ENCODE measurements at places on chromosomes 5 and 9. TPM values are rescaled to one million over a fixed set of nuclear protein-coding genes. Genes with fewer than 3 reads are reported as not detected.

GRCh38 chr5:6948562-6948961 is 235.3 kb downstream of the TENT4A start:
- no peak for DNase-seq

DNA sequence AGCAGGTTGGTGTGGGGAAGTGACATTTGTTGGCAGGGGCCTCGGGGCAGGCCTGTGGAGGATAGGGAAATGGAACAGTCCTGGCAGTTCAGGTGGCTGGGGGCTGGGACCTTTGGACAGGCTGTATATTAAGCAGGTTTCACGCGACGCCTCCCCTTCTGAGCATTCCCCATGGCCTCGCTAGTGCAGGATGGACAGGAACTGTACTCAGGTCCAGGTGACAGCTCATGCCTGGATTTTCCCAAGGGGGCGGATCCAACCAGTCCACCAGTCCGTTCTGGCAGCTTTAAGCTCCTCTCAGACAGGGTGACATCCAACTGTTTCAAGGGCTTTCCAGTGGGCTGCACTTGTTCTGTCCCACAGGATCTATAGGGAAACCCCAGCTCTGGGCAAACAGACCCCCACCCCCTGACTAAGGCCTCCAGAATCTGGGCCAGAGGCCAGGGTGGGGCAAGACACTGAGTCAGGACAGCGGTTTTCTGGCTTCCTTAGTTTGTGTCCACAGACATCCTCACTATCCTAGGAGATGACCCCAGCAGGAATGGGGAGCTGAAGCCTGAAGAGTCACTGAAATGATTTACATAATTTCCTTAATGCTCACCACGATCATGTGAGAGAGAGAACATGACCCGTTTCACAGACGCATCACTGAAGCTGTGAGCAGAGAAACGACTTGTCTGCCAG is 20.9 kb downstream of the CSF2 start:
- DNase-seq, result peak; percentile 97

- DNase-seq, result no peak
Measured at GRCh38 chr9:109011231-109011671, 2.0 kb downstream of the CTNNAL1 start.

- no peak for DNase-seq
Measured at GRCh38 chr5:81820863-81821262, 70.0 kb upstream of the SSBP2 start.

GRCh38 chr9:134607971-134608370 is 33.6 kb upstream of the COL5A1 start:
- DNase-seq, result no peak

The EPB41L4B gene
- total RNA-seq, result 0.93 TPM

Data from A172 (cell line).